ENCODE measurements at places on chromosomes 11 and 22. TPM values are rescaled to one million over a fixed set of nuclear protein-coding genes. Genes with fewer than 3 reads are reported as not detected.
A peak's percentile ranks its signal among the peaks of the same experiment; 100 is the strongest.

DNA sequence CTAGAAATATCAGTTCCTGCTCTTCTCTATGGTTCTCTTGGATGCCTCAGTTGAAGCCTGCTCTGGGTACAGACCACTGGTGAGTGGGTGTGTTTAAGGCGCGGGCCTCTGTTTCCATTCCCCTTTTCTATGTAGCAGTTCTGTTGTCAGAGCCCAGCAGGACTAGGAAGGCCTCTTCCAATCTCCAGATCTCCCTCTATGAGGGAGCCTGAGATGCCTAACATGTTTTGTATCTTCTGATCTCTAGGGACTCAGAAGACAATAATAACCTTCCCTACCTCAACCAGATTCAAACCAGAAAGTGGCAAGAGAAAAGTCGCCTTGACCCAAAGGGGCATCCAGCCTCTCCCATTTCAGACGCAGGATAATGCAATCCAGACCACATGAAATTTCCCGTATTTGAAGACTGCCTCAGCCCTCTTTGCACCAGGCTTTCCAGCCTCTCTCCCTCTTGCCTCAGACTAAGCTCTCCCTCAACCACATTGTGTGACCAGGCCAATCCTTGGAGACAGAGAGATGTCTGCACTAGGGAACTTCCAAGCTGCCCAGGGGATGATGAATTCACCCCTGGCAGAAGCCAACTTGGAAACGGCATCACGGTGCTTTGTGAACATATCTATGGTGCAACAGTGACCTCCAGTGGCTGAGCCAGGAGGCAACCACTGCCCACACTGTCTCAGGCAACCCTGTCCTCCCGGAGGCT, 150.1 kb upstream of the UBASH3B start:
- no peaks in the 10 kb centered on the region for H3K4me1 ChIP-seq
- H3K27me3 ChIP-seq, result no peaks in the 10 kb centered on the region
- no peaks in the 10 kb centered on the region for H3K36me3 ChIP-seq
- no peak overlapping the region for H3K27ac ChIP-seq
- no peak overlapping the region for H3K4me3 ChIP-seq

DNA sequence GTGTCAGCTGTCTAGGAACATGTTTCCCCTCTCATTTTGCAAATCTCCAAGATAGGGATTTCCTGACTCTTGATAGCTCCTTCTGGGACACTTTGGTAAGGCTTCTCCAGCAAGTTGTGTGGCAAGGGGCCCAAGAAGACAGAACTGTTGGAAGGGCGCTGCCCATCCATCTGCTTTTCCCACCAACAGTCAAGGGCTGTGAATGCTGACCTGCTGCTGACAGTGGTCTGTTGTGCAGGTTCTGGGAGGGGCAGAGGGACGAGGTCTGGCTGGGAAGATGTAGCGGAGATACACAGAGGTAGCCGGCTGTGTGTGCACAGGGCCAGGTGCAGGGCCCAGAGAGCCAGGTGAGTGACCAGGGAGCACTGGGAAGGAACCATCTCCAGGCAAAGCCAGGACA, 12.2 kb downstream of the BCR start:
- H3K27ac ChIP-seq, result peak overlapping the region; percentile 36
- H3K4me1 ChIP-seq, result peaks cover 12% of the 10 kb centered on the region
- no peak overlapping the region for H3K4me3 ChIP-seq
- peaks cover 11% of the 10 kb centered on the region for H3K36me3 ChIP-seq

The ISX gene
- polyA plus RNA-seq, result 0.34 TPM

DNA sequence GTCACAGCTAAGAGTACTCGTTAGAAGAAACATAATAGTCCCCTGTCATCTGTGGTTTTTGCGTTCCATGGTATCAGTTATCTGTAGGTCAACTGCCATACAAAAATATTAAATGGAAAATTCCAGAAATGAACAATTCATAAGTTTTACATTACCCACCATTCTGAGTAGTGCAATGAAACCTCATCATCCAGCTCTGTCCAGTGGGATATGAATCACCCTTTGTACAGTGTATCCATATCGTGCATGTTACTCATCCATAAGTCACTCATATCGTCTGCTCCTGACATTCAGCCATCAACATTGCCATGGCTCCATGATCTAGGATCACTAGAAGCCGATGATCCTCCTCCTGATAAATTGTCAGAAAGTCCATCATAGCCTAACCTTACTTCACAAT, 174.9 kb upstream of the C11orf87 start:
- H3K4me3 ChIP-seq, result no peak overlapping the region
- H3K27ac ChIP-seq, result no peak overlapping the region
- H3K27me3 ChIP-seq, result no peaks in the 10 kb centered on the region
- no peaks in the 10 kb centered on the region for H3K4me1 ChIP-seq
- H3K36me3 ChIP-seq, result no peaks in the 10 kb centered on the region
- no peak for DNase-seq

Data from left lung (tissue), 14 donors.